CD4-positive, alpha-beta T cell treated with Interleukin-1 beta for 1 hour (primary cell): ENCODE measurements at places on chromosomes 4 and X.

GRCh38 chrX:36978886-36979285 lies 29.3 kb upstream of the FAM47C start:
- no peak for DNase-seq

DNA sequence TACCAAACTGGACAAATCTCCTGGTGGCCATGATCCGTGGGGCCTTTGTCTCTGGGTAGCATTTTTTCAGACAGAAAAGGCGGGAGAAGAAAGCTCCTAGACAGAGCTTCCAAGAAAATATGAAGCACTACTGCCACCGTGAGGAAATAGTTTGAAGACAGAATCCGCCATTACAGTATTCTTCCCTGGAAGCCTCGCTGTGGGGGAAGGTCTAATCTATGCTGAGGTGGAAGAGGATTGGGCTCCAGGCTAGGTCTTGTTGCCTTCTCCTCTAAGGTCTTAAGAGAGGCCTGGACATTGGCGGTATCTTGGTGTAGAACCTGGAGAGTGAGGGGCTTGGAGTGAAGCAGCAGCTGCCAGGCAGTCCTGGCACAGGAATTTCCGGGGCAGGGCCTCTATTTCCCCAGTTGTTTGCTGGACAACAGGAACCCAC lies 218.9 kb downstream of the OR13H1 start:
- DNase-seq, result no peak

DNA sequence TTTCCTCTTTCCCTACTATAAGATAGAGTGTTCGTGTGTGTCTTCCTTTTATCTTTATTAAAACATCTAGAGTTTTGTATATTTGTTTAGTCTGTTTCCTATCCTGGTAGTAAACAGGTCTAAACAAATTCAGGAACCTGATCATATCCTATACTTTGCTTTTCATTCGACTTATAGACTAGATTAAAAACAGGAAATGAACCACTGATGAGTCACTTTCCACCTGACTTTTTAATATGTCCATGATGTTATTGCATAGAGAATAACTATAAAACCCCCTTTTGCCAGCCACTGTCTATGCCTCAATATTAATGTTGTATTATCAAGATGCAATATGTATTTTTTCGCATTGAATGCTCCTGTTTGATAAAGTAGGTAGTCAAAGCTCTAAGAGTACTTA lies 1794.0 kb downstream of the STIM2 start:
- no peak for DNase-seq

DNA sequence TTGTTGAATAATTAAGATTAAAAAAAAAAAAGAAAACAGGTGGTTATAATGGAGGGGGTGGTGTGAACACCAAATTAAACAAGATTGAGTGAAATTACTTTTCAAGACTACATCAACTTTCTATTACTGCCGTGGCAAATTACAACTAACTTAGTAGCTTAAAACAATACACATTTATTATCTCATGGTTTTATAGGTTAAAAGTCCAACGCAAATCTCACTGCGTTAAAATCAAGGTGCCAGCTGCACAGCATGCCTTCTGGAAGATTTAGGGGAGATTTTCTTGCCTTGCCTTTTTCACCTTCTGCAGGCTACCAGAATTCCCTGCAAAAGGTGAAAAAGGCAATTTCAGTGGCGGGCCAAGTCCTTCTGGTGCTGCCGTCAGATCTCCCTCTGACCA lies 58.5 kb downstream of the ATXN3L start:
- no peak for DNase-seq

GRCh38 chrX:19555236-19555635 lies 39.9 kb upstream of the MAP3K15 start:
- no peak for DNase-seq

- no peak for DNase-seq
Measured at GRCh38 chr4:156941940-156942548, 29.6 kb downstream of the PDGFC start.

DNA sequence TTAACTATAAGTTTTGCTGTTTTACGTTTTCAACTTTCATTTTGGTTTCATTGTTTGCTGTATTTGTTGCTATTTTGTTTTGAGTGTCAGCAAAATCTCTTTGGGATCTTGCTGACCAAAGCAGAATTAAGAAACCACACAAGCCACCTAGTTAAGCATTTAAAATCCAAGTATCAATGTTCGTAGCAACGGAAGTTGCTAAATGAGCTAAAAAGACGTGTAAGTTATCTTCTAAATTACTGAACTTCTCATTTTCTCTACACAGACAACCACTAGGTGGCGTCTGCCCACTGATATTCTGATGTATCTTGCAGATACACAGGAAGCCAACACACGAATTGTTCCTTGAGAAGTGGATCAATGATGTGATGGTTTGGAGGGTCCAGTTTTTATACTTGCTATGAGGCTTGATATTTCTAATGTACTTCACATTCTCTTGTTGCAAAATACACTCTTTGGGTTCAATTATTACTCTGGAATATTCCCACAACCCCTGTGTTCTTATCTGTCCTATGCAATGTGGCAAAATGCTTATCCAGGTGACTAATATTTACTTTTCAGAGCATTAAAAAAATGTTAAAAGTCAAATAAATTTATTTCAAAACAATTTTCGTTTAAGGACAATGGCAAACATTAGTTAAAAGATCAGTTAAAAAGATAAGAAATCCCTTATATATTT lies 250.5 kb downstream of the TECRL start:
- no peak for DNase-seq

GRCh38 chrX:12439416-12439815 lies 301.1 kb downstream of the FRMPD4 start:
- no peak for DNase-seq

GRCh38 chr4:93199492-93199891 lies 629.1 kb upstream of the ATOH1 start:
- no peak for DNase-seq

DNA sequence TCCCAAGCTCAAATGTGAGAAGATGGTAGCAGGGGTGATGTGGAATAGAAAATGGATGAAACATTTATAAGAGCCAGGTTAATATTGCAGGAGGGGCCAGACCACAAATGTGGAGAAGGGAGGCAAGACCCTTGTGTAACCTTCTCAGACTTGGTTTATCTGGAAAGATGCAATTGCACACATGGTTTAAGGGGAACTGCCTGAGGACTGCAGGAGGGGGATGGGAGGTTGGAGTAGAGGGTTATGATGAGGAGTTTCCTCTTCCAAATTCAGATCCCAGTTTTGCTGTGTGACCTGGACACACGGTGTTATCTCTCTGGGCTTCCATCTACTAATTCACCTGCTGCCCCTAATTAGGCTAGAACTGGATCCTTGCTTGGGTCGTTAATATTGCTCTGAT lies 46.1 kb downstream of the RAB40AL start:
- no peak for DNase-seq

GRCh38 chrX:37684426-37684825 lies 1.2 kb upstream of the XK start:
- no peak for DNase-seq

GRCh38 chrX:22081475-22082092 lies 49.5 kb downstream of the PHEX start:
- peak; percentile 21 for DNase-seq

DNA sequence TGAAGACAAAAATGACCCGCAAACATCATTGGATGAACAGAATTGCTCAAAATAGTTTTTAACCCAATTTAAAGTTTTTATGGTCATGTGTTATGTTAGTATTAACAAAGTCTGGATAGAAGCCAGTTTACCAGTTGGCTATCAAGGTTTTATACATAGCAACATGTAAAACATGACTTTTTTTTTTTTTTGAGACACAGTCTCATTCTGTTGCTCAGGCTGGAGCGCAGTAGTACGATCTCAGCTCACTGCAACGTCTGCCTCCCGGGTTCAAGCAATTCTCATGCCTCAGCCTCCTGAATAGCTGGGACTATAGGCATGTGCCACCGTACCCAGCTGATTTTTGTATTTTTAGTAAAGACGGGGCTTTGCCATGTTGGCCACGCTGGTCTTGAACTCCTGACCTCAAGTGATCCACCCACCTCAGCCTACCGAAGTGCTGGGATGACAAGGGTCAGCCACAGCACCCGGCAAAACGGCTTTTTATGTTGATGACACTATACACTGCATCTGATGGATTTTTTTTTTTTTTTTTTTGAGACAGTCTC lies 3.4 kb downstream of the SAT1 start:
- peak; percentile 40 for DNase-seq

- no peak for DNase-seq
Measured at GRCh38 chr4:71251261-71251660, 87.6 kb upstream of the SLC4A4 start.

- DNase-seq, result no peak
Measured at GRCh38 chr4:141376769-141377168, 156.1 kb downstream of the ZNF330 start.

DNA sequence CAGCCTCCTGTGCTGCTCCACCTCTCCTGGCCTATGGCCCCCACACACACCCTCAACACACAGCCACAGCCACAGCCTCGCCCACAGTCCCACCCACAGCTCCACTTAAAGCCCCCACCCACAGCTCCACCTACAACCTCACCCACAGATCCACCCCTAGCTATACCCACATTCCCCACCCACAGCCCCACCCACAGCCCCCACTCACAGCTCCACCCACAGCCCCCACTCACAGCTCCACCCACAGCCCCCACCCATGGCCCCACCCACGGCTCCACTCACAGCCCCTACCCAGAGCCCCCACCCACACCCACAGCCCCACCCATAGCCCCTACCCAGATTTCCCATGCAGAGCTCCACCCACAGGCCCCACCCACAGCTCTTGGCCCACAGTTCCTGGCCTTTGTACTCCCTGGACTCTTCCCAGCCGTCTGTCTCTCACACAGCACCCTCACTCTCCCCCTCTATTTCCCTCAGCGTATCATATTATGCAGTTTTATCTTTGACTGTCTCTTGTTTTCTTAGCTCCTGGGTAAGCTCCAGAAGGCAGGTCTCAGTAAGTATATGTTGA lies 322.5 kb downstream of the EVC2 start:
- no peak for DNase-seq

- no peak for DNase-seq
Measured at GRCh38 chrX:54198262-54198661, 15.2 kb upstream of the FAM120C start.

GRCh38 chr4:15451181-15451865 lies 18.4 kb upstream of the CC2D2A start:
- DNase-seq, result no peak

- DNase-seq, result no peak
Measured at GRCh38 chrX:116277351-116278225, 107.0 kb downstream of the AGTR2 start.

GRCh38 chr4:188839704-188840103 lies 700.5 kb downstream of the TRIML1 start:
- DNase-seq, result no peak

GRCh38 chr4:38490753-38491446 lies 173.1 kb upstream of the KLF3 start:
- no peak for DNase-seq

DNA sequence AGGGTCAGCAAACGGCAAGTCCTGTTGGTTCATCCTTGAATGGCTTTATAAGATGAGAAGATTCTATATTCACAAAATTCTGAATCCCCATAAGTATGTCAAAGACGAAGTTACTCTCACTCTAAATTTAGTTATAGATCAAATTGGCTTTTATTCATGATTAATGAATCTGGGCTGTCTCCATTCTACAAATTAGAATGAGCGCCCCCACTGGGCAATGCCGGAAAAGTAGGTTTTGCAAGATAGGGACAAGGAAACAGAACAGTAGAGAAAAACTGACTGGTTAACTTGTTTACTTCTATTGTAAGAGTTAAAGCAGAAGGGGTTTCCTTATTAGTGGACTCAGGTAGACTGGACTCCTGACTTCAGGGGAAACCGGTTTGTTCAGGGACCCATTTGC lies 100.3 kb downstream of the F11 start:
- DNase-seq, result no peak

DNA sequence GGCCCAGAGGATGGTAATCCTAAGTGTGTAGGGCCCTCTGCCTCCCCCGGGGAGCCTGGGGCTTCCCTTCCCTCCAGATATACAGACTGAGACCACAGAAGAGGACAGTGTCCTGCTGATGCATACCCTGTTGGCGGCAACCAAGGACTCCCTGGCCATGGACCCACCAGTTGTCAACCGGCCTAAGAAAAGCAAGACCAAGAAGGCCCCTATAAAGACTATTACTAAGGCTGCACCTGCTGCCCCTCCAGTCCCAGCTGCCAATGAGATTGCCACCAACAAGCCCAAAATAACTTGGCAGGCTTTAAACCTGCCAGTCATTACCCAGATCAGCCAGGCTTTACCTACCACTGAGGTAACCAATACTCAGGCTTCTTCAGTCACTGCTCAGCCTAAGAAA lies 1.9 kb downstream of the TRO start:
- no peak for DNase-seq

DNA sequence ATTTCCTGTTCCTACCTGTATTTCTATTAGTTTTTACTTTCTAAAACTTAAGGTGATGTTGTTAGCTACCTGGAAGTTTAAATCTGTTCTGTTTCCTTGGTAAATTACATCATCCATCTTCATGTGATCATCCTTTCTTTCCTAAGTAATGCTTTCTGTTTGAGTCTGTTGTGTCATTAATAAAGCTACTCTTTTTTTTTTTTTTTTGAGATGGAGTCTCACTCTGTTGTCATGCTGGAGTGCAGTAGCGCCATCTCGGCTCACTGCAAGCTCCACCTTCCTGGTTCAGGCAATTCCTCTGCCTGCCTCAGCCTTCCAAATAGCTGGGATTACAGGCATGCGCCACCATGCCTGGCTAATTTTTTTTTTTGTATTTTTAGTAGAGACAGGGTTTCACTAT lies 73.3 kb downstream of the FIP1L1 start:
- no peak for DNase-seq

- DNase-seq, result no peak
Measured at GRCh38 chr4:146469022-146469421, 52.7 kb downstream of the SLC10A7 start.

- no peak for DNase-seq
Measured at GRCh38 chr4:138573246-138573645, 331.1 kb upstream of the SLC7A11 start.

- no peak for DNase-seq
Measured at GRCh38 chr4:67366311-67366861, 178.9 kb downstream of the CENPC start.
